ENCODE measurements at places on chromosomes 12 and 14.

GRCh38 chr12:113263431-113263963 lies 42.2 kb downstream of the TPCN1 start:
- DNase-seq: no peak

DNA sequence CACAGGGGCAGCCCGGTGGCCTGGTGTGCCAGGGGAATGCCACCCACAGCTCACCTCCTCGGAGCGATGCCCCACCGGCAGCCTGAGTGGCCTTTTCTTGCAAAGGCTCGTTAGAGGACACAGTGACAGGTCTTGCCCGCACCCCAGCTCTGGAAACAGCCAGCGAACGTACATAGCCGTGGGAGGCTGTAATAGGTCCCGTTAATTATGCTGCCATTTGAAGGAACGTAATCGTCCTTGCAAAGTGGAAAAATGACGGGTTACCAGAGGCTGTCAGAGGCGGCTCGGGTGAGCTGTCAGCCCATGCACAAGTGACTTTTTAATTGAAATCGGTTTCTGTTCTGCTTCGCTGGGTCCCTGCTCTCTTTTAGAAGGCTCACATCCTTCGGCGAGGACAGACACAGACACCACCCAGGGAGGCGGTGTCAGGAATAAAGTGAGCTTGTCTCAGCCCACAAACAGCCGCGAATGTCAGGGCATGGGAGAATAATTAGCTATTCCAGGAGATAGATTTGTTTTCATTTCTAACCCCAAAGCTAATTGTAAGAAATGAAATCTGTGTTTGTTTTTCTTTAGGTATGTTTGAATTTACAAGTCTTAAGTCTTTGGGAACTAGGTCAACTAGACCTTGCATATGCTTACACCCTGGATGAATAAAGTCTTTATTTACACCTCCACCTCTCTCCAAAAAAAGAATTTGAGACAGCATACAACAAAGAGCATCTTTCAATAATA lies 77.2 kb upstream of the RFLNA start:
- no peak for DNase-seq

DNA sequence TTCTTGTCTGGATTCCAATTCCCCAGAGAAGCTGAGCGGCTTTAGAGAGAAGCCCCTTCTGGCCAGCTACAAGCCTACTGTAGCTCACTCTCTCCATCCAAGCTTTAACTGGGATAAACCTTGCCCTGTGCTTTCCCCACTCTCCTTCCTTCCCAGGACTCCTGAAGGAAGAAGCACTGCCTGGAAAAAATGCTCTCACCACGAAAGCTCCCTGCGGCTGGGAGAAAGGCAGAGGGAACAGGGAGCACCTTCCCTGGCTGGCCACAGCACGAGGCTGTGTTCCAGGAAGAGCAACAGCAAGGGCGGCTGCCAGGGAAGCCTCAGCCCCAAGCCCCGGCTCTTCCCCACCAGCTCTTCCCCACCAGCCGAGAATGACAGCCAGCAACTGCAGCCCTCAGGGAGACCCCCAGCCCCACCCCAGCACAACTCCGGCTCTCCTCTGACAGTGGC lies 40.8 kb upstream of the PNMA1 start:
- no peak for DNase-seq

DNA sequence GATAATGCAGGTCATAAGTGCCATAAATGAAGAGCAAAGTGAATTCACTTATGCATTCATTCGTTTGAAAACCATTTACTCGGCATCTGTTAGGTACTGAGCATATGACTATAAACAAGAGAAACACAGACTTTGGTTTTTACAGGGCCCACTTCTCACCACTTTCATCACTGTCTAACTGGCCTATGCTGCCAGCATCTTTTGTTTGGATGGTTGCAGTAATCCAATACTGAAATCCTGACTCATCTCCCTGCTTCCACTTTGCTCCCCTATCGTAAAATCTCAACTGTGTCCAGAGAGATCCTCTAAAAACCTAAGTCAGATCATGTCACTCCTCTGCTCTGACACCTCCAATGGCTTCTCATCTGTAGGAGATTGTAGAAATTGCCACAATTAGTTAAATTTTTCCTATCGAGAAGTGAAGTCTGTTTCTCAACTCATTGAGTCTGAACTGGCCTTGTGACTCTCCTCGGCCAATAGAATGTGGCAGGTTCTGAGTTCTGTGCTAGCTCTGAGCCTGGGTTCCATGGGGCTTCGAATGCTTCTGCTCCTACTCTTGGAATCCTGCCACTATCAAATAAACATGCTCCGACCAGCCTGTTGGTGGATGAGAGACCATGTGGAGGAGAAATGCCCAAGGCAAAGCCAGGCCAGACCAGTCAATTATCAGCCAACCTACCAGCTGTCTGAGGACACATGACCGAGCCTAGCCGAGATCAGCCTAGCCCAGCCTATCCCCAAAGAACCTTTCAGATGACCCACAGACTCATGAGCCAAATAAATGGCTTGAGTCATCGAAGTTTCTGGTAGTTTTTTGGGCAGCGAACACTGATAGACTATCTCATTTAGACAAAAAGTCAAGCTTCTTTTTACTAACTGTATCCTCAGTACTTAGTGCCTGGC lies 2.2 kb upstream of the BATF start:
- DNase-seq: no peak

DNA sequence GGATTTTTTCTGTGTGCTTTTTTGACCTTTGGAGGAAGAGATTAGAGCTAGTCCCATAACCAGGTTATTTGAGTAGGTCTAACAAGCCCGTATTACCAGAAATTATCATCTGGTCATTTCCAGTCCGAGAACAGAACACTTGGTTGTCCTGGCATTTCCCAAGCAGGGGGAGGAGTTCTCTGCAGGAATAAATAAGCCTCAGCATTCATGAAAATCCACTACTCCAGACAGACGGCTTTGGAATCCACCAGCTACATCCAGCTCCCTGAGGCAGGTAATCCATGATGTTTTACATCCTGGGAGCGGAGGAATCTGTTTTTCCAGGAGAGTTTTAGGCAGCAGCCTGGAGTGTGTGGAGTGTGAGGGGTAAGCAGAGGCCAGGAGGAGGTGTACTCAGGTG lies at the start of gene SERPINA3:
SERPINA3 (plus strand) TSS at position 218 of the 400 bp plus-strand sequence. CDS start 2,051 bp downstream, outside the sequence.
- DNase-seq: no peak

All from SW 1271 (cell line).